Lung (tissue), 17 donors: ENCODE measurements at places on chromosomes 7 and 10.

- H3K27me3 ChIP-seq, result no peaks in the 10 kb centered on the region
- no peak overlapping the region for H3K4me3 ChIP-seq
- no peaks in the 10 kb centered on the region for H3K36me3 ChIP-seq
- DNase-seq, result no peak
Observed at GRCh38 chr10:24039897-24040296, 169.0 kb upstream of the KIAA1217 start.

DNA sequence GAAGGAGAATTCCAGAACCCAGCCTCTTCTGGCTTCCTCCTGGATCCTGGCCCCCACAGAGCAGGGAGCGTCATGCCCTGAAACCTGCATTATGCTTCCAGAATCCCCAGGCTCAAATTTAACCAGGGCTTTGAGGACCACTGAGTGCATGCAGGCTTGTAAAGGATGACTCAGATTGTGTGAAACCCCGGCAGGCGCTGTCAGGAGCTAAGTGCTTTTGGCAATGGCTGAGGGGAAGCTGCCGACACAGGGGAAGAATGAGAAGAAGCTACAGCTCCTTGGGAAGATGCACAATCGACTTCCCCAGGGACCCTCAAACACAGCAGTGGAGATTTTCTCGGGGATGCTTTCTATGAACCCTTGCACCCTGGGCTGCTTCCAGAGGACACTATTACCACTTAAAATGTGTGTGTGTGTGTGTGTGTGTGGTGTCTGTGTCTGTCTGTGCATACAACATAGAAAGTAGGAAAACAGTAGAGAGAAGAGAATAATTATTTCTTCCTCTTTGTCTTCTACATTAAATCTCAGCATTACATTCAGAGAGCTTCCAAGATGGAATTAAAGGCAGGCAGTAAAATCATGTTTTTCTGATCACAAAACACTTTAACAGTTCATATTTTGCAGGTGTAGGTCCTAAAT, 183.5 kb upstream of the INHBA start:
- no peak overlapping the region for H3K4me3 ChIP-seq
- no peak for DNase-seq
- H3K36me3 ChIP-seq, result no peaks in the 10 kb centered on the region
- no peaks in the 10 kb centered on the region for H3K27me3 ChIP-seq

DNA sequence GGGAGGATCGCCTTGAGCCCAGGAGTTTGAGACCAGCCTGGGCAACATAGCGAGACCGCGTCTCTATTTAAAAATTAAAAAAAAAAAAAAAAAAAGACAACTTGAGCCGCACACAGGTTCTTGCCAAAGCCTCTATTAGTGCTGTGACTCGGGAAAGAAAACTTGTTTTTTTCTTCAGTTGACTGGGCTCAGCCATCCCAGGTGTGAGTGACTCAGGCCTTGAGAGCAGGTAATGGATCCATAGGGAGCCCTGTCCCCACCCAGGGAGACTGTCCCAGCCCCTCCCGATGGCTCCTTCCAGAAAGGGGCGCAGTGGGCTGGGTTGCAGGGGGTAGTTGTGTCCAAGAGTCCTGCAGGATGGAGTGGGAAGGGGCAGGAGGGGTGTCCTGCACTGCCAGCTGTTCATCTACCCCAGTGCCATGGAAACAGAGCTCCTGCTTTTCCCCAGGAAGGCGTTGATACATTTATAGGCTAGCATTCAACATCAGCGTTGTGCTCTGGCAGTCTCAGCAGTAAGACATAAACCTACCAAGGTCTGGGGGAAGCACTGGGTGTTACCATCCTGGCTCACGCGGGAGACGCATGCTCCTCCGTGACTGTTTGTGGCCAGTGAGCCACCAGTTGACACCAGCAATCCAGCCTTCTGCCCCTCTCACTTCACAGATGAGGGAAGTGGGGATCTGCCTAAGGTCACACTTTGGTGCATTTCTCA, 126.6 kb downstream of the CUX1 start:
- no peak overlapping the region for H3K4me3 ChIP-seq
- H3K36me3 ChIP-seq, result no peaks in the 10 kb centered on the region
- peaks cover 13% of the 10 kb centered on the region for H3K4me1 ChIP-seq
- peak overlapping the region; percentile 29 for H3K27ac ChIP-seq
- DNase-seq, result peak; percentile 36
- no peaks in the 10 kb centered on the region for H3K27me3 ChIP-seq

- H3K27ac ChIP-seq, result no peak overlapping the region
- no peak overlapping the region for H3K4me3 ChIP-seq
- H3K36me3 ChIP-seq, result no peaks in the 10 kb centered on the region
- DNase-seq, result no peak
Observed at GRCh38 chr7:2911466-2911865, 67.4 kb upstream of the GNA12 start.

DNA sequence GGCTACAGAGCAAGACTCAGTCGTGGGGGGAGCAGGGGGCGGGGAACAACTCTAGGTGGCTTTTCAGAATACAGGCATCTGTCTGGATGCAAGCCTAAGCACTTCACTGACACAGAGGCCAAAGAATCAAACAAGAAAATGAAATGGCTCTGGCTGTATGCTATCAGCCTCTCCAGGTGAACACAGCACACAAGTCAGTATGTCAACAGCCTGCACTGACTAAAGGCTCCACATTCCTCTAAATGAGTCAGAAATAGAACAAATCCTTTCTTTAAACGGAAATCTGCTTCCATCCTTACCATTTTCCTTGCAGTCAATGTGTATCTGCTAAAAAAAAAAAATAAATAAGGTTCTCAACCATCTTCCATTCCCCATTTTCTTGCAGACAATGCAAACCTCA, 88.3 kb downstream of the ARMH3 start:
- no peak for DNase-seq
- H3K27me3 ChIP-seq, result no peaks in the 10 kb centered on the region
- no peak overlapping the region for H3K4me3 ChIP-seq
- H3K27ac ChIP-seq, result peak overlapping the region; percentile 63

DNA sequence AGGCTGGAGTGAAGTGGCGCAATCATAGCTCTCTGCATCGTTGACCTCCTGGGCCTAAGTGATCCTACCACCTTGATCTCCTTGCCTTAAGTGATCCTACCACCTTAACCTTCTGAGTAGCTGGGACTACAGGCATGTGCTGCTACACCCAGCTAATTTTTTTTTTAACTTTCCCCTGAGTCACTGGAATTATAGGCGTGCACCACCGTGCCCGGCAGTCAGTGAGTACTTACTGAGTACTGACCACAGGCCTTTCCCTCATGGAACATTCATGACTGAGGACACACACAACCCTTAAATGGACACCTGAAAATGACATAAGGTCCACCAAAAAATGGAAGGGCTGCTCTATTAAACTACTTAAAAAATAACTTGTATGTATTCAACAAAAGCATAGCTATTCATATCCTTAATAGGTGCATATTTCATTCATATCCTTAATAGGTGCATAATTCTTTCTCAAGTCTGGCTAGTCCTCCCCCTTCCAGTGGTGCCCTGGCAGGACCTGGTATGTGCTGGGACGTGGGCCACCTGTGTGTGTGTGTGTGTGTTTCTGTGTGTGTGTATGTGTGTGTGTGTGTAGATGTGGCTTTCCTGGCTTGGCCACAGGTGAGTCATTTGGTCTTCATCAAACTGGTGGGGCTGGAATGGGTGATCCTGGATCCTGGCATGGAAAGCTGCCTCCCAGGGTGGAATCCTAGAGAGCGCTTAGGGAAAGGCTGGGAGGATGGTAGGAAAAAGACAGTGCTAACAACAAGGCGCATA, 3.5 kb downstream of the FAM180A start:
- peaks cover 11% of the 10 kb centered on the region for H3K4me1 ChIP-seq
- no peak for DNase-seq
- no peak overlapping the region for H3K4me3 ChIP-seq
- H3K36me3 ChIP-seq, result no peaks in the 10 kb centered on the region
- H3K27me3 ChIP-seq, result no peaks in the 10 kb centered on the region

DNA sequence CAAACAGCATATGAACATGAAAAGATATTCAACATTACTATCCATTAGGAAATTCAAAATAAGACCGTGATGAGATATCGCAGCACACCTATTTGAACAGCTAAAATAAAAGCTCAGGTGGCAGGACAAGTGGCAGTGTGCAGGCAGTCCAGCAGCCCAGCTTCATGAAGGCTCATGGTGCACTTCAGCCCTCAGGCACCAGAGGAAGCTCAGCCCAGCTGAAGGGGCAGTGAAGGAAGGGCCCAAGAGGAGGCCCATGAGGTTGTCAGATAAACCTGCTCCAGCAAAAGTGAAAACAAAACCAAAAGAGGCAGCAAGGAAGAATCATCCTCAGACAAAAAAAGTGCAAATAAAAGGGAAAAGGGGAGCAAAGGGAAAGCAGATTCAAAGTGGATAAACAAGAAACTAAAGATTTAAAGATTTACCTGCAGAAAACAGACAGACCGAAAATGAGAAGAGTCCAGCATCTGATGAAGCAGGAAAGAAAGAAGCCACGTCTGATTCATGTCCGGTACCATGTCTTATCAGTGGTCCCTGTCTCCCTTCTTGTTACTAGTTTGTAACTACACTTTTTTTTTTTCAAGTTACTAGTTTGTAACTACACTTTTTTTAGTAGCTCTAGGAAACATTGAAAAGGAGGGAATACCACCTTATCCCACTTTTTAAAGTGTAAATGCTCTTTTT, 15.0 kb upstream of the FAM24B start:
- no peaks in the 10 kb centered on the region for H3K4me1 ChIP-seq
- H3K27me3 ChIP-seq, result no peaks in the 10 kb centered on the region
- no peak for DNase-seq
- H3K27ac ChIP-seq, result no peak overlapping the region

GRCh38 chr7:156858523-156858922, 34.5 kb downstream of the LMBR1 start:
- no peak for DNase-seq
- H3K27ac ChIP-seq, result no peak overlapping the region
- H3K4me3 ChIP-seq, result no peak overlapping the region
- peaks cover 3% of the 10 kb centered on the region for H3K36me3 ChIP-seq
- H3K27me3 ChIP-seq, result no peaks in the 10 kb centered on the region

GRCh38 chr10:32148864-32149251, 92.6 kb upstream of the KIF5B start:
- H3K4me3 ChIP-seq, result no peak overlapping the region
- no peak for DNase-seq
- H3K27ac ChIP-seq, result peak overlapping the region; percentile 65
- H3K36me3 ChIP-seq, result no peaks in the 10 kb centered on the region
